ENCODE measurements at places on chromosomes 2 and 18. TPM values are rescaled to one million over a fixed set of nuclear protein-coding genes. Genes with fewer than 3 reads are reported as not detected.

GRCh38 chr18:901761-902160, 2.9 kb upstream of the ADCYAP1 start:
- no peaks in the 10 kb centered on the region for H3K36me3 ChIP-seq
- H3K27me3 ChIP-seq: peaks cover 25% of the 10 kb centered on the region
- DNase-seq: no peak
- H3K27ac ChIP-seq: no peak overlapping the region
- no peaks in the 10 kb centered on the region for H3K4me1 ChIP-seq

DNA sequence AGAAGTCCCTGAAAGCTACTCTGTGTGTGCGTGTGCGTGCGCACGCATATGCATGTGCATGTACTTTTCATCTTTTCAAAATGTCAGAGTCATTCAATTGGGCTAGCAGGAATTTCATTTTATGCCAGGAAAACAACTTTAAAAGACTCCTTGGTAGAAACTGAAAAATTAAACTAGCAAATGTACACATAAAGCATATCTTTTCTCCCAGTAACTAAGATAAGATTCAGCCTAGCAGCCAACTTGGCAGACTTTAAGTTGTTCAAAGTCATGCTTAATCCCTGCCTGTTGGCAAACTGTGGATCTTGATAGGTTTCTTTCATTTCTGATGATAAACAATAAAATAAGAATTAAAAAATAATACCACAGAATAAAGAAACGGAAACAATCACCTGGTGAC, 1129.1 kb downstream of the LRP1B start:
- H3K4me3 ChIP-seq: no peak overlapping the region
- no peak for DNase-seq
- no peaks in the 10 kb centered on the region for H3K27me3 ChIP-seq
- no peak overlapping the region for H3K27ac ChIP-seq

DNA sequence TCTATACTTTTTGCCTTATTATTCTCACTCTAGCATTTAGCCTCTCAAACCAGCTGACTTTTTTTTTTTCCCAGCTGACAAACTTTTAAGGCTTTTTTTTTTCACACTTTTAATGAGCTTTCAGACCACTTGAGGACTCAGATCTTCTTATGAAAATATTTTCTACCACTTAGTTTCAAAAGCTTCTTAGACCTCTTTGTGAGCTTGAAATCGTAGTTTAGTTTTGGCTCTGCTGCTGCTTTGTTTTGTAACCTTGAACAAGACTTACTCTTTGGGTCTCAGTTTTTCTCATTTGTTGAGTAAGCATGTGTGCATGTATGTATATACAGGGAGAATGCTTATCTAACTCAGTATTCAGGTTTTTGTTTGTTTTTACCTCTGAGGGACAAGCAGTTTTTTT, 3.5 kb downstream of the NBEAL1 start:
- peak overlapping the region; percentile 99 for H3K4me3 ChIP-seq
- DNase-seq: no peak
- H3K36me3 ChIP-seq: peaks cover 2% of the 10 kb centered on the region
- H3K4me1 ChIP-seq: peaks cover 26% of the 10 kb centered on the region
- H3K27me3 ChIP-seq: no peaks in the 10 kb centered on the region
- H3K27ac ChIP-seq: peak overlapping the region; percentile 72

DNA sequence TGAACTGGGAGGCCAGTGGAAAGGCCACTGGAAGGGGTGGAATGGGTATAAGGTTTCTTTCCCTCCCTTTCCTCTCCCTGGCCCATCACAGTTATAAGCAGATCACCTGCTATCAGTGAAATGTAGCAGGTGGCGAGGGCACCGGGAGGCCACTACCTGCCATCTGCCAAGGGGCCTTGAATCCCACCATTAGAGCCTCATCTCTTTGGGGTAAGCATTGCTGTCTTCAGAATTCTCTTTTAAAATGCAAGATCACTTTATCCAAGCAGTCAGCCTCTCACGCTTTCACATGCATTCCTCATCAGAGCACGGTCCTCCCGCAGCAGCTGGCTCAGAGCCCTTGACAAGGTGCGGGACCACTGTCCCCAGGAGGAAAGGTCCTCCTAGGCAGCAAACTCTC, 268.5 kb downstream of the CELF4 start:
- DNase-seq: no peak
- H3K27ac ChIP-seq: no peak overlapping the region
- H3K4me3 ChIP-seq: no peak overlapping the region

GRCh38 chr2:216341121-216341520, 31.2 kb downstream of the MARCHF4 start:
- H3K27ac ChIP-seq: no peak overlapping the region
- DNase-seq: no peak
- H3K4me1 ChIP-seq: no peaks in the 10 kb centered on the region
- no peaks in the 10 kb centered on the region for H3K36me3 ChIP-seq
- no peaks in the 10 kb centered on the region for H3K27me3 ChIP-seq

GRCh38 chr2:56009758-56010458, 86.3 kb upstream of the EFEMP1 start:
- no peak overlapping the region for H3K4me3 ChIP-seq
- DNase-seq: peak; percentile 15
- H3K36me3 ChIP-seq: no peaks in the 10 kb centered on the region
- H3K27ac ChIP-seq: no peak overlapping the region
- peaks cover 3% of the 10 kb centered on the region for H3K4me1 ChIP-seq

DNA sequence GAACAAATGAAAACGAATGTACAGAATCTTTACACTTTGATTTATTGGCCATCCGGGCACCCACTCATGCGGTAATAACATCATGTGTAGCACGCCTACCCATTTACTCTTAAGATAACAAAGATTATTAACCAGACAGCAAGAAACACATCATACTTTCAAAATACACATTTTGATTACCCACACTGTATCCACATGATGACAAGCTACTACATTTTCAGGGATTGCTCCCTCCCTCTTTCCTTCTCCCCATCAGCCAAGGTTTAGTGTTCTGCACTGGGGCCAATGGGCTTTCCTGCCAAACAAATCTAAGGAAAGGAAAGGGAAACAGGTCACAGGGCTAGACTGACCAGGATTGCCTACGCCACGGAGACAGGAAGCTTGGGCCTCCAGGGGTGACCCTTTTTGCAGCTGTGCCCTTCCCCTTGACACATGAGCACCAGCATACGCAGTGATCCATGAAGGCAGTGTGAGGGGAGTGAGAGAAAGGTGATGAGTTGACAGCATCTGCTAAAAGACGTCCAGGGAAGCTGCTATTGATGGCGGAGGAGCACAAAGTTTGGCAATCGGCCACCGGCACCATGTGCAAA, 76.5 kb downstream of the ZNF521 start:
- DNase-seq: no peak
- no peak overlapping the region for H3K27ac ChIP-seq
- H3K4me1 ChIP-seq: no peaks in the 10 kb centered on the region
- H3K36me3 ChIP-seq: no peaks in the 10 kb centered on the region

GRCh38 chr2:143803936-143804335, 674.7 kb downstream of the ARHGAP15 start:
- no peaks in the 10 kb centered on the region for H3K27me3 ChIP-seq
- H3K27ac ChIP-seq: no peak overlapping the region
- H3K4me3 ChIP-seq: no peak overlapping the region
- no peaks in the 10 kb centered on the region for H3K4me1 ChIP-seq

GRCh38 chr2:83585250-83585649, 873.8 kb downstream of the SUCLG1 start:
- H3K27ac ChIP-seq: no peak overlapping the region
- H3K27me3 ChIP-seq: no peaks in the 10 kb centered on the region
- H3K4me3 ChIP-seq: no peak overlapping the region

DNA sequence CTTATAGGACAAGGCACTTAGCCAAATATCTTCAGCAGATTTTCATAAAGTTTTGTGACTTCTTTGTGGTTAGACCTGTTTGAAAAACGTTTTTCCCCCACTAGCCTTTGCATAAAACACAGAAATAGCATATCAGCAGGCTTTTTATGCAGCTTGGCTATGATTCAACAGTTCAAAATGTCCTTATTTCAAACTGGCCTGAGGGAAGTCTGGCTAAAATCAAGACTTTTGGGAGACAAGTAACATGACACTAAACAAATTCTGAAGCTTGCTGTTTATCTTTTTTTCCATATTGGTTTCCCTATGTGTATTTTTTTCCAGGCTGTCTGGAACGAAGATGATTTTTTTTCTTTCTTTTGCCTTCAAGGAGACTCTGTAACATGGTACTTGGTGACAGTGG, 95.1 kb upstream of the L3MBTL4 start:
- H3K36me3 ChIP-seq: no peaks in the 10 kb centered on the region
- no peaks in the 10 kb centered on the region for H3K27me3 ChIP-seq
- H3K4me3 ChIP-seq: no peak overlapping the region

The PDK1 gene
- total RNA-seq: 11.7 TPM

DNA sequence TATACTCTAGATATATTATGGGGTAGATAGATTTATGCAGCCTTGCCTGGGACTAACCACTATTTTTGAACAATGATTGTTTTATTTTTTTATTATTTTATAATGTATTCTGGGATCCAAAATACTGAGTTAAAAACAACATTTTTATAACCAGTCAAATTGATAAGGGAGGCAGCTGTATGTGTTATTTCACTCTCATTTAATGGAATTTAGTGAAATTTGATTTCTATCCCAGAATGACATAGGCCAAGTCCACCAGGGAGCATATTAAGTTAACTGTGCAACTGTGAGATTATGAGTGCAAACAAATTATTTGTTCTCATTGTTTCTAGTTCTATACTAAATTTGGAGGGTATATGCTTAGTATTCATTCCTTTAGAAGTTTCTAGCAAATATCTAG, 553.6 kb upstream of the NRP2 start:
- H3K4me1 ChIP-seq: no peaks in the 10 kb centered on the region
- no peaks in the 10 kb centered on the region for H3K36me3 ChIP-seq
- DNase-seq: no peak
- no peaks in the 10 kb centered on the region for H3K27me3 ChIP-seq
- H3K27ac ChIP-seq: no peak overlapping the region

The UBE2E3 gene
- total RNA-seq: 91.3 TPM

The MGAT4A gene
- 4.4 TPM for total RNA-seq

DNA sequence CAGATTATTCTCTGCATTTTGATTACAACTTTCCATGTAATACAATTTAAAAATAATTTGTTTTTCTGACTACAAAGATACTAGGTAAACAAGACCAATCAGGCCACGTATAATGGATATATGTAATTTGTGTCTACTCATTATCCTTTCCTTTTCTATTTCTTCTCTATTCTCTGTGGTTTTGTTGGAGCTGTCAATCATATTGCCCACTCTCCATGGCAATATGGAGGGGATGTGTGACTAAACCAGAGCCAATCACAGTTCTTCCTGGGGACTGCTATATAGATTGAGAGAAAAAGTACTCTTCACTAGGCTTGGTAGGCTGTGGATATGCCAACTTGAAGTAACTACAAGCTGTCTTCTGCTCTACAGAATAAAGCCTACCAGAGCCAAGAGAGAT, 144.7 kb downstream of the DNAH7 start:
- H3K4me1 ChIP-seq: no peaks in the 10 kb centered on the region
- DNase-seq: no peak
- H3K27me3 ChIP-seq: no peaks in the 10 kb centered on the region
- H3K36me3 ChIP-seq: no peaks in the 10 kb centered on the region
- H3K4me3 ChIP-seq: no peak overlapping the region

The RTP5 gene
- not detected for total RNA-seq

The TANC1 gene
- total RNA-seq: 44.3 TPM

The C1QL2 gene
- not detected for total RNA-seq

The PDCD1 gene
- total RNA-seq: 0.15 TPM

The HMSD gene
- total RNA-seq: 1.3 TPM

GRCh38 chr2:145692971-145693478, 1173.1 kb upstream of the ZEB2 start:
- no peaks in the 10 kb centered on the region for H3K4me1 ChIP-seq
- no peak overlapping the region for H3K27ac ChIP-seq
- no peak overlapping the region for H3K4me3 ChIP-seq
- H3K27me3 ChIP-seq: no peaks in the 10 kb centered on the region
- H3K36me3 ChIP-seq: no peaks in the 10 kb centered on the region
- peak; percentile 18 for DNase-seq

The SLC40A1 gene
- 0.74 TPM for total RNA-seq

The DAW1 gene
- 0.26 TPM for total RNA-seq

DNA sequence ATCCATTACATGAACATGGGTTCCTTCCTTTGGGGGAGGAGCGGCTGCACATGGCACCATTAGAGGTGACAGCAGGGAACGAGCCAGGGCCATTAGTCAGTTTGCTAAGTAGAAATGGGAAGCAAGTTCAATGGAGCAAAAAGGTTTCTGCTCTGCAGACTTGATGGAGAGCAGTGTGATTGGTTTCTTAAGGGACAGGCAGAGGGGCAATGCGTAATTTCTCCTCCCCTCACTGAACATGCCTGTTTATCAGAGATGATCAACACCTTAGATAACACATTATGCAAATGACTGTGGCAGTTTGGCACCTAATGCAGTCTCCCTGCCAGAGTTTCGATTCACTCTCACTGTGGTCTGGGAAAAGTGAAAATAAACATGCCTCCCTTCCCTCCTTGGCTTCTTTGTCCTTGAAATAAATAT, 414.5 kb downstream of the STK39 start:
- H3K4me3 ChIP-seq: no peak overlapping the region
- H3K27me3 ChIP-seq: no peaks in the 10 kb centered on the region
- no peaks in the 10 kb centered on the region for H3K4me1 ChIP-seq
- no peak for DNase-seq
- H3K27ac ChIP-seq: no peak overlapping the region

The CAPN13 gene
- total RNA-seq: not detected

DNA sequence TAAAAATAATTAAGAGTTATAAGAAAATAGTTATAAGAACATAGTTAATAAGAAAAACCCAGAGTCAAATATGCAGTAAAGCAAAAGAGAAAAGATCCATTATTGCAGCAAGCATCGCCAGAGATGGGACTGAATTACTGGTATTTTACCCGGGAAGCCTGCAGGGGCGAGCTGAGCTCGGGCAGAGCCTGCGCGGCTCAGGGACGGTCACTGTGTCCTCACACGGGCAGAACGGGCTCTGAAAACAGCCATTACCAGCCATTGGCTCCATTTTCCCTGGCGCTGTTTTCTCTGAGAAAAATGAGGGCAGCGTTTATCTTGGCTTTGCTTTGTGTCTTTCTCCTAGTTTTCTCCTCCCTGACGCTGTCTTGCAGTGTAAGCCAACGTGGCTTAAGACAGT, 95.3 kb upstream of the ALKAL2 start:
- DNase-seq: no peak
- H3K27ac ChIP-seq: no peak overlapping the region
- no peaks in the 10 kb centered on the region for H3K27me3 ChIP-seq
- H3K4me1 ChIP-seq: no peaks in the 10 kb centered on the region
- no peaks in the 10 kb centered on the region for H3K36me3 ChIP-seq
- H3K4me3 ChIP-seq: no peak overlapping the region

The LIMS4 gene
- total RNA-seq: 0.51 TPM

- no peak for DNase-seq
- no peaks in the 10 kb centered on the region for H3K36me3 ChIP-seq
- no peak overlapping the region for H3K27ac ChIP-seq
- H3K27me3 ChIP-seq: no peaks in the 10 kb centered on the region
- no peak overlapping the region for H3K4me3 ChIP-seq
These were observed 42.4 kb downstream of the SYT4 start for GRCh38 chr18:43234889-43235288.

GRCh38 chr2:23065936-23066335, 319.0 kb upstream of the KLHL29 start:
- no peaks in the 10 kb centered on the region for H3K36me3 ChIP-seq
- H3K27ac ChIP-seq: no peak overlapping the region
- no peaks in the 10 kb centered on the region for H3K27me3 ChIP-seq
- DNase-seq: no peak
- H3K4me1 ChIP-seq: no peaks in the 10 kb centered on the region
- no peak overlapping the region for H3K4me3 ChIP-seq

GRCh38 chr2:20302019-20302418, 48.6 kb downstream of the PUM2 start:
- H3K4me1 ChIP-seq: no peaks in the 10 kb centered on the region
- H3K4me3 ChIP-seq: no peak overlapping the region
- no peak for DNase-seq

- H3K36me3 ChIP-seq: no peaks in the 10 kb centered on the region
- no peak overlapping the region for H3K27ac ChIP-seq
- H3K27me3 ChIP-seq: no peaks in the 10 kb centered on the region
- DNase-seq: no peak
These were observed 121.3 kb upstream of the NRXN1 start for GRCh38 chr2:51153236-51153635.
